ENCODE measurements at places on chromosomes 6 and 20.

DNA sequence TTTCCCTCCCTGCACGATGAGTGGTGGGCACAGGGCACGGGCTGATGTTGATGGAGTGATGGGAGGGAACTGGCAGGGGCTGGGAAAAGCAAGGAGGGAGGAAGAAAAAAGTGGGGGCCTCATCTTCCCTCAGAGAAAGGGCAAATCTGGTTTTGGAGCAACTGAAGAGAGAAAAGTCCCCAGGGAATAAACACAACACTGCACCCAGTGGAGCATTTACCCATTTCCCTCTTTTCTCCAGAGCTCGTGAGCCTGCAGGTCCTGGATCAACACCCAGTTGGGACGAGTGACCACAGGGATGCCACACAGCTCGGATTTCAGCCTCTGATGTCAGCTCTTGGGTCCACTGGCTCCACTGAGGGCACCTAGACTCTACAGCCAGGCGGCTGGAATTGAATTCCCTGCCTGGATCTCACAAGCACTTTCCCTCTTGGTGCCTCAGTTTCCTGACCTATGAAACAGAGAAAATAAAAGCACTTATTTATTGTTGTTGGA lies 11.4 kb downstream of the MICA start:
- no peak for DNase-seq

- DNase-seq = no peak
Observed at GRCh38 chr6:25086500-25087091, 150.8 kb upstream of the RIPOR2 start.

GRCh38 chr20:64108731-64109681 lies 1.6 kb upstream of the NPBWR2 start:
- no peak for DNase-seq

- no peak for DNase-seq
Observed at GRCh38 chr6:111975466-111975865, 78.4 kb upstream of the CCN6 start.

DNA sequence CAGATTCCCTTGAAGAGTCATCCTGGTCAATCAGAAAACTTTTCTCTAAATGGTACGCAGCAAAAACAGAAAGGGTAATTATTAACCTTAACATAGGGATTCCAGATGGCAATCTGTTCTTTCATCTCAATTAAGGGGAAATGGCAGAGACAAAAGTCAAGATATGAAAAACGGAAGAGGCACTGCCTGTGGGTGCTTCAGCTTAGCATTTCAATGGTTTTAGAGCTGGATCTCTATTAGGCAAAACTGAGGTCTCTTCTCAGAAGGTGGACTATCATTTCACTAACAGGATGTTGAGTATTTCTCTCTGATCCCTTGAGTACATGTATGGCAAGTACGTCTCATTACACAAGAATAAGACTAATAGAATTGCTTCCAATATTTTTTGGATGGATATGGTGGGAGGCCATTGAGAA lies 296.9 kb downstream of the HIVEP2 start:
- DNase-seq = no peak

GRCh38 chr6:124057461-124057860 lies 253.8 kb downstream of the NKAIN2 start:
- DNase-seq = no peak

DNA sequence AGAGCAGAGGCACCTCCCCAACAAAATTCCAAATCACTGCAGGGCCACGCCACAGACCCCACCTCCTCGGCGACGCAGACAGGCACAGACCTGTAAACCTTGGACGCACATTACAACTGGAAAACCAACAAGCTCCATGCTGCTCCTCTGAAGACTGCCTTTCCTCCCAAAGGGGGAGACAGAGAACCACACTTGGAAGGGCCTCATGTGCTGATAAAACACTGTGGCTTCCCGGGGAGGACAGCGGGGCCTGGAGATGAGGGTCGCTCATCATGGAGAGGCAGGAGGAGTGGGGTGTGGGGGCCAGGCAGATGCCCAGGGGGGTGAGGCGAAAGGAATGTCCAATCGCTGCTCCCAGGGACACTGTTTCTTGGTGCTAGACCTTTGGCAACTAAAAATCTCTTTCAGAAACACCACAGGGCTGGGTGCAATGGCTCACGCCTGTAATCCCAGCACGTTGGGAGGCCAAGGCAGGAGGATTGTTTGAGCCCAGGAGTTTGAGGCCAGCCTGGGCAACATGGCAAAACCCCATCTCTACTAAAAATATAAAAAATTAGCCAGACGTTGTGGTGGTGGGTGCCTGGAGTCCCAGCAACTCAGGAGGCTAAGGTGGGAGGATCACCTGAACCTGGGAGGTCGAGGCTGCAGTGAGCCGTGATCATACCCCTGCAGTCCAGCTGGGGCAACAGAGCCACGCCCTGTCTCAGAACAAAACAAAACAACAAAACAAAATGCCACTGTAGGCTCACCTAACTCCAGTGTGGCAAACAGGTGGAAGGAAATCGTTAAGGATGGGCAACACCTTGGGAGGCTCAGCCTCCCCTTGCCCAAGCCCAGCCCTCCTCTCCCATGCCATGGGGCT lies 53.8 kb downstream of the ABHD12 start:
- peak; percentile 63 for DNase-seq

DNA sequence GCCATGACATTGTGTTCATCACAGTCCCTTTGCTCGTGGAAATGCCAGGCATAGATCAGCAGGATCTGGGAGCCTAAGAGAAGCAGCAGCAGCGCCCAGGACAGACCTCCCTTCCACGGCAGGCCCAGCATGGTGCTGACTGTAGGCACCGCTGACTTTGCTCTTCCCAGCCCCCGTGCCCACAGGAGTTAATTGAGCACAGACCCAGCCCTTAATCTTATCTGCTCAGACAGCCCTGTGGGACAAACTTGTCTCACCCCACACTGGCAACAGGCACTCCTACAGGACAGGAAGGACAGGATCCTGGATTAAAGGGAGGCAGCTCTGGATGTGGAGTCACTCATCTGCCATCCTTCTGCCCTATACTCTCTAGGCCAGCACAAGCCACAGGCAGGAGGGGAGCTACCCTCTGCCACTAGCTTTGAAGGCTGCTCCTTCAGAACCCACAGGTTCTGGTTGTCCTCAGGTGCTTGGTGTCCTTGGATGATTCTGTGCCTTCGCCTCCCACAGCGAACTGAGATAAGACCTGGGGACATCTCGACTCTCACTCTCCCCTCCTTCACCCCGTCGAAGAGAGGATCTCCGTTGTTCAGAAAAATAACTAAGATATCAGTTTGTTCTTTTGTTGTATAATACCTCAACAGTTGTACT lies at the start of gene CST9L:
Gene CST9L, minus strand, starts transcription at position 165 of the 651 bp plus-strand sequence. Its CDS starts 34 bp downstream, at position 131.
- DNase-seq = no peak

DNA sequence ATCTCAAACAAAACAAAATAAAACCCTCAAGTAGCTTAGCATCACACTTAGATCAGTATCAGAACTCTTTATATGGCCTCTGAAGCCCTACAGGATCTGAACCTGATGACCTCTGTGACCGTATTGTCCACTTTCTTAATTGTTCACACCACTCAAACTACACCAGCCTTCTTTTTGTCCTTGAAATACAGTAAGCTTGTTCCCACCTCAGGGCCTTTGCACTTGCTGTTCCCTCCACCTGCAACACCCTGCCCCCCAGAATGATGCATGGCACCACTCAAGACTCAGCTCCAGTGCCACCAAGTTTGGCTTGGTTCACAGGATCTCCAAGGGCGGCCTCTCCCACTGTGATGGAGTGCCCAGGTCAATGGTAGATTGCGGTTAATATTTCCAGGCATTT lies 25.7 kb downstream of the CPNE5 start:
- no peak for DNase-seq

DNA sequence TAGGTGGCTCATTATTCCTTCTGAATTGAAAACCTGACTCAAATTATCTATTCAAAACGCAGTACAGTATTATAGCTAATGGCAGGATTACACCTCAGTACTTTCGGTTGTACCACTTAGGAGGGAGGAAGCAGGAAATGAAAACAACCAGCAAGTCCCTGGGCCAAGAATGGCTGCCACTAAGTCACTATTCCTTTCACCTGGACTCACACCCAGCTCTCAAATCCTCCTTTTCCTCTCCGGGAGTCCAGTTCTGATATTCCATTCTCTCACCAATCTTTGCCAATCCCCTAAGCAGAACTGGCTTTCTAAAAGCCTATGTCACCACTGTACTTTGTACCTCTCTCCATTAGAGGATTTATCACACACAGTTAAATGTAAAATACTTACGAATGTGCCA lies 20.6 kb downstream of the TMEM242 start:
- no peak for DNase-seq

DNA sequence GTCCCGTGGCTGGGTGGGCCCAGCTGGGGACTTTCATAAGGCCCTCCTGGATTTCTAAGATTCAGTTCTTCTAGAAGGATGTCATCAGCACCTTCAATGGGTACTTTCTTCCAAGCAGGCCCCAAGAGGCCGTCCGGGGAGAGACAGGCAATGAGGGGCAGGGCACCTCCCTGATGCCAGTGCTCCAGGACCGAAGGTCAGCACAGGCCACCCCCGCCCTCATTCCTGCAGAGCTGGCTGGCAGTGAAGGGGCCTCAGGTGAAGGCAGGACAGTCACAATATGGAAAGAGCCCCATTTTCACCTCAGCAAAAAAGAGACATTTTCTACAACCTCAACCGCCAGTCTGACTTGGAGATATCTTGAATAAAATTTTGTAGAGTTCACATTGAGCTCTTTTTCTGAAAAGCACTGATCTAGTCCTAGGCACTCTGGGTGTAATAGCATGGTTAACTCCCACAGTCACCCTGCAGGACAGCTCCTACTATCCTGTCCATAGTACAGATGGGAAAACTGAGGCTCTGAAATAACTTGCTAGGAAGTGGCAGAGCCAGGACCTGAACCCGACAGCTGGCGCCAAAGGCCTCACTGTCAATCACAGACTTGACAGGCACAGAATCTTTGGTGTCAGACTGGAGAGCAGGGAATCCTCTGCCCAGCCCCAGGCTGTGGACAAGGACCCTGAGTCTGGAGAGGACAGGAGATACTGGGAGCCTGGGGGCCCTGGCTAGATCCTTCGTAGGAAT lies 50.3 kb downstream of the RRBP1 start:
- no peak for DNase-seq

DNA sequence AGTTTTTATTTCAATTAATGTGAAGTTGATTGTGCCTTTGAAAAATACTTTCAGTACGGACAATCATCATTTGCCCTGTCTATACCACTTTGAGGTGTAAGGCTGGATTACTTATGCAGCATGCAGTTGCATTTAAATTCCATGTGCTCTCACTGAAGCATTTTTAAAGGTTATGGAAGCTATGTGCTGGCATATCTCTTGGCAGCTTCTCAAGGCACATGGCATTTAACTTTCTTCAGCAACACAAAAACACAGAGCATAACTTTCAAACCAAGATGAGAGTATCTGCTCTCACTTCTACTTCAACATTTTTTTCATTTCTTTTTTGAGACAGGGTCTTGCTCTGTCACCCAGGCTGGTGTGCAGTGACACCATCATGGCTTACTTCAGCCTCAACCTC lies 360.6 kb upstream of the RUNX2 start:
- no peak for DNase-seq

- DNase-seq = no peak
Observed at GRCh38 chr6:29792123-29793035, 35.2 kb upstream of the HLA-G start.

DNA sequence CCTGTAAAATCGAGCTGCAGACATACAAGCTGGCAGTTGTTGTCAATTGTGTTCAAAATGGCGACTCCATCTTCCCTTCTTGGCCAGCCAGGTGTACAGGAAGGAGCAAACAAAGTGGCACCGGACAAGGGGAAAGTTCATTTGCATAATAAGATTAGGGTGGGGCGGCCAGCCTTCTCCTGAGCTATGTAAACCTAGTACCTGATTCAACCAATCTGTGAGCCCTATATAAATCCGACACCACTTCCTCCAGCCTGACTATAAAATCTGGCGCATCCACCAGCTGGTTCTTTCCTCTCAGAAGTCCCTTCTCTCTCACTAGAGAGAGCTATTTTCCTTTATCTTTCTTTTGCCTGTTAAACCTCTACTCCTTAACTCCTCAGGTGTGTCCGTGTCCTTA lies 8.1 kb upstream of the HBS1L start:
- DNase-seq = no peak

DNA sequence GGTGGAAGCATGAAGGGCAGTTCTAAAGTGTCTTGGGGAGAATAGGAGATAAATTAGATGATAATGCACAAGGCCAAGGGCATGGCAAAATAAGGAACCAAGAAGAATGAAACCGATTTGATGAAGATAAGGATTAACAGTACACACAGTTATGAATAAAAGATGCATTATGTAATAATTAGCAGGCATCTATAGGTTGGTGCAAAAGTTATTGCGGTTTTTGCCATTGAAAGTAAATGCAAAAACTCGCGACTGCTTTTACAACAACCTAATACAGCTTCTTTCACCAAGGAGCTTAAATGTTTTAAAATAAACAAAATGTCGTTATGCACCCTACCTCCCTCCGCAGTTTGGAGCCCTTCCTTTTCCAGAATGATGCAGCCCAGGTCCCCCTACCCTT lies 29.0 kb downstream of the MAS1 start:
- no peak for DNase-seq

DNA sequence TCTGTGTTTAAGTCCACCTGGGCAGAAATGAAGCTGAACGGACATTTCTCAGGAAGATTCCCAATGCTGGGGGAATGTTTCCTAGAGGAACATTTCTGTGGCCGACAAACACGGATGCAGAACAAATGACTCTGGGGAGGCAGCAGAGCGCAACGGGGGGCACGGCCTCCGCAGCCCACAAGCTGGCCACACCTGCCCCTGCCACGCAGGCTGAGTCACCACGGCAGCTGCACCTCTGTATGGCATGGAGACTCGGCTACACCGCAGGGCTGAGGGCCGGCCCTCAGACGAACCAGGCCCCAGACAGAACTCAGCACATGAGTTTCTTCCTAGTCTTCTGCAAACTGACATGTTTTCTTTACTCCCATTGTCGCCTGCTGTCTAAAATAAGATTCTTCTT lies 10.0 kb upstream of the PRR18 start:
- DNase-seq = no peak

DNA sequence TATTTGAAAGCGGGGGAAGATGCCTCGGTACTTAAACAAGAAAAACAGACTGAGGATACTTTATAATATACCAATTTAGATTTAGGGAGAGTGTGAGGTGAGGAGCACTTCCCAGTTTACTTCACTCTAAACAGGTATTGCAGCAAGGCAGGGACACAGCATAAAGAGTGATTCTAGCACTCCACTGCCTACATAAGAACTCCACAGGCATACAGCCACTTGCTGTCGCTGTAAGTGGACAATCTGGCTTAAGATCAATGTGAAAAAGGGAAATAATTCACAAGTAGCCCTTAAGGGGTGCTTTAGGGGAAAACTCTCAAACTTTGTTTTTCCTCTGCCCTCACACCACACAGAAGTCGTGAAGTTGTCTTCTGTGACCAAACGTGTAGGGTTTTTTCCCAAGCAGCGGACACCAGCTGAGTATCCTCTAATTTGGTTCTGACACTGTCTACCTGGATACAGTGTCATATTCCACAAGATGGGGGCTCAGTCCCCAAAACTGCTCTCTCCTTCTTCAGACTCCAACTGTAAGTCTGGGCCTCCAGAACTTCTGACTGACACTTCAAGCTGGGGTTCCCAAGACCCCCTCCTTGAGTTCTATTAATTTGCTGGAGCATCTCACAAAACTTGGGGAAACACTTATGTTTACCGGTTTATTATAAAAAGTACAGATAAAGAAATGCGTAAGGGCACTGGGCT lies 9.3 kb downstream of the ADNP start:
- peak; percentile 41 for DNase-seq
